ENCODE measurements at places on chromosomes 1 and 21.

DNA sequence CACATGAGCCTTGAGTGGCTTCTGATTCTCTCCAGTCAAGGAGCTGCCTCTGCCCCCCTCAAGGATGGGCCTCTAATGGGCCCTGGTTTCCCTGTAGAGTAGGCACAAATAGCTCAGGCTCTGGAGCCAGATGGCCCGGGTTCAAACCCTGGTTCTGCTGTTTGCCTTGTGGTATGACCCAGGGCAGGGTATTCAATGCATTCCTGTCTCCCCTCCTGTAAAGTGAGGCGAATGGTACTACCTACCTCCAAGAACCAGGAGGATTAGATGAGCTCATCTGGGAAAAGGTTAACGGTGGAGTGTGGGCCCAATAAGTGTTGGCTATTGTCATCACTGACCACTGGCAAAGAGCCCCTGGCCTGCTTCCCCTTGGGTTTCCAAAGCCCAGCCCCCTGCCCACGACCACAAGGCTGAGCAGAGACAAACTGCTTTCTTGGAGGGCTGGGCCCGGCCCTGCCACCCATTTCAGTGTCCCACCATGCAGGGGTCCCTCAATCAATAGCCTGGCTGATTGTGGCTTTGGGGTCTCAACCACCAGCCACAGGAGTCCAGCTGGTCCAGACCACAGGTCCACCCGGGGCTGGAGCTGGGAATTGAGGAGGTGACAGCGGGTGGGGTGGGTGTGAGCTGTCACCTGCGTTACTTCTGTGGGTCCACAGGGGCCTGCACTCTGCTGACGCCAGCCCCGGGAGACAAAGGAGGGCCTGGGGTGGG lies 115.6 kb upstream of the RUNX3 start:
- no peak for DNase-seq

- DNase-seq, result no peak
These were observed 29.4 kb downstream of the RCSD1 start for GRCh38 chr1:167659450-167659849.

DNA sequence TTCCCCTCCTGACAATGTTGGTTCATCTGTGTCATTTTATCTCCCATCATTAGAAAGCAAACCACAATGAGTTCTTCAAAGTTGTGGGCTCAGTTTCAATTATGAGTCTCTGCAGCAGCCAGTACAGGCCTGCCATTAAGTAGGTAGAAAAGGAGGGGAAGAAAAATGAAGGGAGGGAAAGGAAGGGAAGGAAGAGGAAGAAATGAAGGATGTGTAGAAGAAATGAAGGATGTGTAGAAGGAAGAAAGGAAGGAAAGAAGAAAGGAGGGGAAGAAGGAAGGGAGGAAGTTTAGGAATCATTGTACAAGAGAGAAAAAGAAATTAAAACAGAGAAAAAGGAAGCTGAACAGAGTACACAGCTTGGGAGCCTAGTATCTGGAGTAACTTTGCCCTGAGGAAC lies 498.3 kb upstream of the DAB1 start:
- no peak for DNase-seq

DNA sequence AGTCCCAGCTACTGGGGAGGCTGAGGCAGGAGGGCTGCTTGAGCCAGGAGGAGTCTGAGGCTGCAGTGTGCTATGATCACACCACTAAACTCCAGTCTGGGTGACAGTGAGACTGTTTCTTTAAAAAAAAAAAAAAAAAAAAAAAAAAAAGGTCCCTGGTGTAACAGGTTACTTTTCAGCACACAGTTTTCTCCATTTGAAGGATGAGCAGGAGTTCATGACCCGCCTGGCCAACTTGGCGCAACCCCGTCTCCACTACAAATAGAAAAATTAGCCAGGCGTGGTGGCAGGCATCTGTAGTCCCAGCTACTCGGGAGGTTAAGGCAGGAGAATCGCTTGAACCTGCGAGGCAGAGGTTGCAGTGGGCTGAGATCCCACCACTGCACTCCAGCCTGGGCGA lies 12.4 kb downstream of the HNRNPR start:
- DNase-seq, result no peak

DNA sequence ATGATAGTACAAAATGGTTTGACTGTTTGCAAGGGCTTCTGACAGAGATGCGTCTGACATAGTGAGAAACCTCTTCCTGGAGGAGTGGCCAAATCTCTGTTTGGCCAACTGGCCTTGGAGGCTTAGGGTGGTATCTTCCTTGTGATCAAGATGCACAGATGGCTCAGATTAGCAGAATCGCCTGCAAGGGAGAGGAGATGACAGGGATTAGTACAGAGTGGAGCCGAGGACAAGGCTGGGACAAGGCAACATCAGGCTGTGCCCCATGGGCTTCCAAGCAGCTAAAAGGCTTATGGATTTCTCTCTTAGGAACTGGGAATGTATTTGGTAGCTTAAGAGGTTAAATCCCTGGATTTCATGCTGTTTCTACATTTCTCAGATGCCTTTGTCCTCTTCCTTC lies 379.1 kb downstream of the SIPA1L2 start:
- no peak for DNase-seq

- no peak for DNase-seq
These were observed 11.6 kb upstream of the TTC39A start for GRCh38 chr1:51341876-51342496.

DNA sequence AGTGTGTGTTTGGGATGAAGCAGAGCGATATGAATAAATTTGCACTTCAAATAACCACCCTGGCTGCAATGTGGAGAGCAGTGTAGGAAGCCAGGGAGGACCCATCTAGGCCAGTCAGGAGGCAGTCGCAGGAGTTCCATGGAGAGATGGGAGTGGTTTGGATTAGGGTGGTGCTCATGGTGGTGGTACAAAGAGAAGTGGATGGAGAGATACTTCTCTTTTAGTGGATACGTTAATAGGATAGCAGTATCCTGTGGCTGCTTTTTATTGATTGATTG lies 58.2 kb downstream of the MAN1C1 start:
- DNase-seq, result no peak

- no peak for DNase-seq
These were observed 424.5 kb downstream of the NEGR1 start for GRCh38 chr1:71857862-71858261.

DNA sequence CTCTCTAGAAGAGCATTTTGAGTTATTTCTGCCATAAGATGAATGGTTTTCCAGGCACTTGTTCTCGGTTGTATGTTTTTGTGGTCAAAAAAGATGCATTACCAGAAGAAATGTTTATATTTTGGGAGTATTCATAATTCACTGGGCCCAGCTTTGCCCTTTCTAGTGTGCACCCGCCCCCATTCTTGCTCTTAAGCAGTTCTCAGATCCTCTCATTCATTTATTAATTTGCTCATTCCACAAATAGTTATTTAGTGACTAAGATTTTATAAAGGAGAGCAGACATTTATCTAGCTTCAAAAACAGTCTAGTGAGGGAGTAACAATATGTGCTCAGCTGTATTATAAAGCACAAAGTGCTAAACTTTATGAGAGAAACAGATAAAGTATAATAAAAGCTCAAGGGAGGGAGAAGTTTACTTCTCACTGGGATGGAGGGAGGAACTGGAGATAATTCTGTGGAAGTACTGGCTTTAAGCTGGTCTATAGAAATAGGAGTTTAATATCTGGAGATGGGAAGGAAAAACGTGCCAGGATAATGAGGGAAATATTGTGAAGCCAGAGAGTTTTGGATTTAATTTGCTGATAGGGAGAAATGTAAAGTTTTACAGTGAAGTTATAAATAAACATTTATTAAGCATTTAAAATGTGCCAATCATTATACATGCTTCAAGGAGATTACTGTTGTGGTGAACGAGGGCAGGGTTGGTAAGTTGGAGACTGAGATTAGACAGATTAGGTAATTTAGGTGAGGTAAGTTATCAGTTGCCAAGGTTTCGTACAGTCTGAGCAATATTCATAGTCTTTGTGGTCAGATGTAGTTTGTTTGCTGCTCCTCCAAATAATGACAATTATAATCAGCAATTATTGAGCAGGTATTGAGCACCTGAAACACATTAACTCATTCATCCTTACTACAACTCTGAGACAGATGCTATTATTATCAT lies 9.1 kb upstream of the MACF1 start:
- peak; percentile 80 for DNase-seq

- DNase-seq, result no peak
These were observed 112.8 kb downstream of the FAF1 start for GRCh38 chr1:50847303-50847702.

DNA sequence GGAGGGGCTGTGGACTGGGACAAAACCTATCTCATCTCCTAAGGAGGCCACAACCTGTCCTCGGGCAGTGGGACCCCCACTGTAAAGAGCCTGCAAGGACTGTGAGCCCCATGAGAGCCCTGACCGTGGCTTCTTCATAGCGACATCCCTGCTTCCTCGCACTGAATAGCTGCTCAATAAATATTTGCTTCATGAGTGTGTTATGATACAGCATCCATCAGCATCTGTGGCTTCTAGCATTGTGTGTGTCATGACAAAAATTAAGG lies 40.5 kb upstream of the CSF3R start:
- DNase-seq, result no peak

GRCh38 chr1:56527548-56528302 lies 51.6 kb downstream of the PLPP3 start:
- no peak for DNase-seq

DNA sequence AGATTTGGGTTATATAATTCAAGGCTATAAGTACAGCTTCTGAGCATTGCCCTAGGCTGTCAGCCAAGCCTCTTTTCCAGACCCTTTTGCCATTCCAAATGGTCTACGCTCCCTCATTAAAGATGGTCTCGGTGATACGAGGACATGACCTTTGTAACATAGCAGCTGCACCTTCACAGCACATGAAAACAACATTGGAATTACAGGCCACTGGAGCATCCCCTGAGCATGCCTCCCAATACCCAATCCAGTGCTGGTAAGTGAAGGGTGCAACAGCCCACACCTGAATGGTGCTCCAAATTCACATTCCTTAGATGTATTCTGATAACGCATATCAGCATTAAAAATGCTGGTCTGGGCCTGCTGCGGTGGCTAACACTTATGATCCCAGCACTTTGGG lies 20.1 kb upstream of the PTPRF start:
- no peak for DNase-seq

- no peak for DNase-seq
These were observed 253.2 kb downstream of the NPHP4 start for GRCh38 chr1:5738911-5739462.

DNA sequence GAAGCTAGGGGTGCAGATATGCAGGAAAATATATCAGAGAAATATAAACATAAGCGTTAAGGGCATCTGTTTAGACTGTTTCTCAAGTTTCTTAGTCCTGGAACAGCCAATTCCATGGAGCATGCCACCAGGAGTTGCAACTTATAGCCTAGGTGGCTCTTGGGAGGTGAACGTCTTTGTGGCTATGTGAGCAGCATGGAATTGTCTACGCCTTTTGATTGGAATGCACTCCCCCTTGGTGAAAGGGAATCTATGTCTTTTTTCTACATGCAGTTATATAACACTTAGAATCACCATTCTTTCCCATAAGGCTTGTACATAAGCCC lies 12.4 kb downstream of the RCSD1 start:
- DNase-seq, result no peak

DNA sequence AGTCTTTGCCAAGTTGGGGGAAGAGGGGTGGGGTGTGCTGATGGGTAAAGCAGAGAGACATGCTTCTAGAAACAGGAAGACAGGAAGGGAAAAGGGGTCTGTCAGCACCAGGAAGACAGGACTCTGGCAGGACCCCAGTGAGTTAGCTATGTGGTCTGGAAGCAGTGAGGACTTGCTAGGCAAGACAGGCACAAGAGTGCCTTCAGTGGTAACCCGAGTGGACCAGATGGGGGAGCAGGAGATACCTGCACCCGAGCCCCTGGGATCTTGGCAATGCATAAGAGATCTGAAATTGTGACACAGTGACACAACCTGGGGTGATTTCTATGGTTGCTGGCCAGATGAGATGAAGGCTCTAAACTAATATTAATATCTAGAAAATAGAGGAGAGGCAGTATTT lies 7.0 kb downstream of the TLR5 start:
- no peak for DNase-seq

DNA sequence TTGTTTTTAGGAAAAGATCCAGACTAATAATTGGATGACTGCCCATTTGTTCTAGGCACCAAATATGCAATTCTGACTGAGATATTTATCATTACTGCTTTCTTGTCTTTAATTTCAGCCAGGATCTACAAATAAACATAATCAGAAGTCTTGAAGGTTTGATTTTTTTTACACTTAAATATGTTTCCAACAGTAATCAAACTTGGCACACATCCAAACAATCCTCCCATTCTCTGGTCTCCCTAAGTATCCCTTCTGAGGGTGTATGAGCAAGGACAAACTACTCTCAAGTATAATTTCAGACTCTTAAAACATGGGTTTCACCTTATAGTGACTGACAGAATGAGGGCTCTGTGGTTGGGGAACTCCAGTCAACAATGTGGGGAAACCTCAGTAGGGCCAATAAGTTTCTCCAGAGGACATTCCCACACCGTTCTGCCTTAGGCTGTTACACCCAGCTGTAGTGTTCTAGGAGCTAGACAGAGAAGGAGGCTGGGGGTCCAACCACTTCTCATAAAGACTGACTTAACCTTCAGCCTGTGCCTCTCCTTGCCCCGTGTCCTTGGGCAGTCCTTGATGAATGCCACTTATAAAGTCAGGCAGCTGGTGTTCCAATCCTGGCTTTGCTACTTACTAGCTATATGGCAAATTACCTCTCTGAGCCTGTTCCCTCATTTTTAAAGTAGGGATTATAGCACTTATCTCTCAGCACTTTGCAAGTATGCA lies 1.5 kb upstream of the PALMD start:
- DNase-seq, result no peak

- no peak for DNase-seq
These were observed 187.8 kb downstream of the ETS2 start for GRCh38 chr21:38993561-38993960.

DNA sequence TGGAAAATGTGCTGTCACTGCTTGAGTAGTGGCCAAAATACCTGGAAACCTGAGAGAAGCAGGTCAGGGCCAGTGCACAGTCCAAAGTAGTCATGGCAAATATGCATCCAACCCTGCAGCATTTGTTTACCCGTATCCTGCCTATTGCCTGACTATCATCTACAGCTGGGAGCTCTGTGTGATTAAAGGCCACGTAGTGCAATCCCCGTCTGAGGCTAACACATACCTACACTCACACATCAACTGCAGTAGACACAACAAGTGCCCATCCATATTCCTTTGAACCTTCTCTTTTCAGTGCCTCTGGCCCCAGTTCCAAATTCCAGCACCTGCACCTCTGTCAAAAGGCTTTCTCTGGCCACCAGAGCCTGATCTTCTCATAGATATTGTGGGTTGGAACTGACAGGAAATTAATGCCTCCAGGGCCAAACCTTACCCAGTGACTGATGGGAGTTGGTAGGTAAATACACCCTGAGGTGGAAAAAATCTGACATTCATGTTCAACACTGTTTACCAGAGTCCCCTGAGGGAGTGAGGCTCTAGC lies 383.0 kb downstream of the SETD4 start:
- DNase-seq, result no peak

All from CD4-positive, alpha-beta T cell treated with Interleukin-17A for 1 hour (primary cell).